AG08396 (cell line): ENCODE measurements at places on chromosomes 1 and 21.
A peak's percentile ranks its signal among the peaks of the same experiment; 100 is the strongest.

GRCh38 chr1:22702296-22703085, 8.1 kb upstream of the EPHB2 start:
- DNase-seq, result no peak

GRCh38 chr1:116763116-116763786, 9.0 kb downstream of the CD2 start:
- DNase-seq, result no peak

DNA sequence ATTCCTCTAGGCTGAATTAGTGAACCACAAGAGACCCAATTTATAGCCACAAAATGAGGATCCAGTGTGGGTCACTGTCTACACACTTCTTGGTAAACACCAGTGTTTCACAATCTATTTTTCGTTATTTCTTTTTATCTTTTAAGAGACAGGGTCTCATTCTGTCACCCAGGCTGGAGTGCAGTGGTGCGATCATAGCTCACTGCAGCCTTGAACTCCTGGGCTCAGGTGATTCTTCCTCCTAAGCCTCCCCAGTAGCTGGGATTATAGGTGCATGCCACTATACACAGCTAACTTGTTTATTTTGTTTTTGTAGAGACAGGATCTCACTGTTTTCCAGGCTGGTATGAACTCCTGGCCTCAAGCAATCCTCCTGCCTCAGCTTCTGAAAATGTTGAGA, 29.3 kb upstream of the SLC45A3 start:
- DNase-seq, result no peak

- no peak for DNase-seq
These were observed 492.8 kb downstream of the CAMTA1 start for GRCh38 chr1:7278045-7278444.

DNA sequence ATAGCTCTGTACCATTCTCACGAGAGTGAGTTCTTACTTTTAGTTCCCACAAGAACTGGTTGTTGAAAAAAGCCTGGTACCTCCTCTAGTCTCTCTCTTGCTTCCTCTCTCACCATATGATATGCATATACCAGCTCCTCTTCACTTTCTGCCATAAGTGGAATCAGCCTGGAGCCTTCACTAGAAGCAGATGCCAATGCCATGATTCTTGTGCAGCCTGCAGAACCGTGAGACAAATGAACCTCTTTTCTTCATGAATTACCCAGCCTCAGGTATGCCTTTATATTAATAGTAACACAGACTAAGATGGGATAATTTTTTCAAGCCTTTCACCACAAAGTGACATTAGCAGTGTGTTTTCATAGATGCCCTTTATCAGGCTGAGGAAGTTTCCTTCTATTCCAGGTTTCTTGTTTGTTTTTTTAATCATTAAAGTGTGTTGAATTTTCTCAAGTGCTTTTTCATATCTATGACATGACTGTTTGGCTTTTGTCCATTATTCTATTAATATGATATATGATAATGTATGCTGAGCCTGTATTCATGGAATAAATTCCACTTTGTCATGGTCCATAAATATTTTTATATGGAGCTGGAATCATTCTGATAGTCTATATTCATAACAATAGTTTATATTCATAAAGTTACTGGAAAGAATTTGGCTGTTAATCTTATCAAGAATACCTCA, 40.7 kb upstream of the C1orf185 start:
- no peak for DNase-seq

GRCh38 chr21:35323947-35324346, 274.8 kb upstream of the RUNX1 start:
- DNase-seq, result peak; percentile 22

GRCh38 chr1:32199717-32200072, 700 bp upstream of the CCDC28B start:
- DNase-seq, result no peak

- DNase-seq, result no peak
These were observed 98.9 kb downstream of the TMEM53 start for GRCh38 chr1:44575396-44575795.

GRCh38 chr1:221994274-221994698, 252.4 kb upstream of the DUSP10 start:
- peak; percentile 25 for DNase-seq
